Gastroesophageal sphincter (tissue), 4 donors: ENCODE measurements at places on chromosomes 11 and 22. TPM values are rescaled to one million over a fixed set of nuclear protein-coding genes. Genes with fewer than 3 reads are reported as not detected.

TRPM5 gene
- total RNA-seq, result not detected

OR10A5 gene
- not detected for total RNA-seq

CD3D gene
- total RNA-seq, result 1.7 TPM

MUC15 gene
- 0.93 TPM for total RNA-seq

CHST1 gene
- total RNA-seq, result 2.3 TPM

RAB3IL1 gene
- 11.5 TPM for total RNA-seq

TMEM132A gene
- total RNA-seq, result 3.2 TPM

TRIM22 gene
- total RNA-seq, result 50.4 TPM

- ATAC-seq, result no peak
These were observed 10.3 kb downstream of the PRDM10 start for GRCh38 chr11:129992161-129992944.

DNA sequence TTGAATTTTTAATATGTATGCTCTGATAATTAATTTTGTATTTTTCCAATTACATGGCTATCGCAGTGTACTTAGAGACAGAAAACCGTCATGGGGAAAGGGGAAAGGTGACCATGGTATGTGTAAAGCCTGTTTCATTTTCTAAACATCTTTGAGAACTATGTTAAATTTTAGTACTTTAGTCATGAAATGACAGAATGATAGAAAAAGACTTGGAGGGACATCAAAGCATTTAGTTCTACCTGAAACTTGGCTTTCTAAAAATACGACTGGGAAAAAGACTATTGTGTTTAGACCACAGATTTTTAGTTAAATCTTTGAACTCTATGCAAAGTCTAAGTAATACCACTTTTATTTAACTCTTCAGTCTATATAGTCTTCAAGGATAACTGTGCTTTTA, 54.1 kb downstream of the MAML2 start:
- ATAC-seq, result no peak

DNA sequence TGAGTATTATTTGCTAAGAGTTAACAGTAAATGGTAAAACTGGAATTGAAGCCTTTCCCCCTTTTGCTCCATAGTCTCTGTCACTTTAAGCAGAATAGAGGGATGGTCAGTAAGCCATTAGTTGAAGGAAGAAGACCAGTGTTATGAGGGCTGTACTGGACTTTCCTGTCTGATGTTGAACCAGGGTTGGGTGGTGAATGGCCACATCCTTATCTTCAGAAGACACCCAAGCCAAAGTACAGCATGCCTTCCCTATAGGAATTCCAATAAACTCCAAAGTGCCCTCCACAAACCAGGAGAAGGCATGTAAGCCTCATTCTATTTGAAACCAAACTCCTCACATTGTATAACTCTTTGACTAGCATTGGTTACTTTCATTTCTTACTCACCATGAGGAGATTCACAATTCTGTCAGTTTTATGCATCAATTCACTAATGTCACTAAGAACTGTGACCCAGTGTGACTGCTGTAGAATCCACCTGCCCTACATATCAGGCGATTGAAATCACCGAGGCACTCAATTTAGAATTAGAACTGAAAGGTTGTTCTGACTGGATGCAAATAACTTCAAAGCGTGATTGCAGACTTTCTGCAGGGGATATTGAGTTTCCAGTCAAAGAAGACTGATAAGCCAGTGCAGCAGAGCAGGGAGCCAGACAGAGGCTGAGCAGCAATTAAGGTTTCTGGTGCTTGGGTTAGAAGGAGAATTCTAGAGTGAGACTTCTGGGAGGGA, 107.1 kb upstream of the DDI1 start:
- ATAC-seq, result no peak

DNA sequence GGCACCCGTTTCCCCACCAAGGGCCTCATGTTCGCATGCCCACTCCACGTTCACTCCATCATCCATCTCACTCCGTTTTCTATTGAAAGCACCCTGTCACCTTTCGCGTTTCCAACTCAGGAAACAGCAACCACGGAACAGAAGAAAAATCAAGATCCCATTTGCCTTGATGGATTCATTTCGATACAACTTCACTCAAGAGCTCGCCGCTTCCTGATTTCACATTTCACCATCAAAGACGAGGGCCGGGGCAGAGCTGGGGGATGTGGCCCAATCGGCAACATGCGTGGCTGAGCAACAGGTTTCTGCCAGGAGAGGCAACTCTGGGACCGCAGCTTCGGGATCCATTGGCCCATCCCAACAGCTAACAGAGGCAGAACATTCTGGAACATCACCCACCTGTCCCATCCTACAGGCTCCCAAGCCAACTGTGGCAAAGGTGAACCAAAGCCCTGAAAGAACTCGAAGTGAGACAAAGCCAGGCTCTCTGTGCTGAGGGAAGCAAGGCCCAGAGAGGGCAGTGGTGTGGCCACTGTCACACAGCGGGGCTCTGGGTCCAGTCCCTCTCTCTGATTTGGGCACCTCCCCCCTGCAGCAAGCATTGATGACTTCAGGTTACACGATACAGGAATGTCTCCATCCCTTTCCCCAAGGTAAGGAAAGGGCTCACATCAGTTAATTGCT, 36.2 kb upstream of the CD5 start:
- no peak for ATAC-seq

DNA sequence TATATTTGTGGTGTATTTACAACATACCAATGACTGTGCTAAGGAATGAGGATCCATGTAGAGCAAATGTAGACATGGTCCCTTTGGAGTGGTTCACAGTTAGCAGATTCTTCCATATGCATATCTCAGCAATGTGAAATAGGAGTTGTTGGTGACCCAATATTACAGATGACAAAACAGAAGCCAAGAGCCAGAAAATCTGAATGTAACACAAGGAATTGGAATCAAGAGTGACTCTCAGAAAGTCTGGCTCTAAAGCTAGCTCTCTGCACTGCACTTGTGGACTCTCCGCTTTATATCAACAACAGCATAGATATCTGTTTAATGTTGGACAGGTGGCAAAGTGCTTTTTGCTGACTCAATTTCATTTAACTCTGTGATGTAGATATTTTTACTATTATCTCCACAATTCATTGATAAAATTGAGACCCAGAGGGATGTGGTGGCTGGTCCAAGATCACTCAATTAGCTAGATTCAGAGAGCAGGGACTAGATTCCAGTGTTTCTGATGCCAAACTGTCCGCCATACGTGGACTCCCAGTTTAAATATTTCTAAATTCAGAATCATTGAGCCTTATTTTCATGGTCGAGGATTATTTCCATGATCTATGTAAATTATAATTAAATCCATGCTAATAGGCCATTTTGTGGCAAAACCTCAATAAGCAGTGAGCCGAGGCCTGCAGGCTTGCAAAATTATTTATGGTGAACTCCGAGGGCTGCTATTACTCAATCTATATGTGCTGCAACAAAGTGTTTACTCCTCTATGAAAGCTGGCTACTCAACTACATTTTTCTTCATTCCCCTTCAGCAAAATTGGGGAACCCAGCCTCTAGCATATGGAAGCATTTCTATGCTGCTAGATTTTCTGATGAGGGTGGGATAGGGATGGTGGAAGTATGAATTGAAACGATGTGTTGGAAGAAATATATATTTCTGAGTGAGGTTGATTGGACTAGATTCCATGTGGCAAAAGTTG, 21.1 kb upstream of the TENM4 start:
- no peak for ATAC-seq

DNA sequence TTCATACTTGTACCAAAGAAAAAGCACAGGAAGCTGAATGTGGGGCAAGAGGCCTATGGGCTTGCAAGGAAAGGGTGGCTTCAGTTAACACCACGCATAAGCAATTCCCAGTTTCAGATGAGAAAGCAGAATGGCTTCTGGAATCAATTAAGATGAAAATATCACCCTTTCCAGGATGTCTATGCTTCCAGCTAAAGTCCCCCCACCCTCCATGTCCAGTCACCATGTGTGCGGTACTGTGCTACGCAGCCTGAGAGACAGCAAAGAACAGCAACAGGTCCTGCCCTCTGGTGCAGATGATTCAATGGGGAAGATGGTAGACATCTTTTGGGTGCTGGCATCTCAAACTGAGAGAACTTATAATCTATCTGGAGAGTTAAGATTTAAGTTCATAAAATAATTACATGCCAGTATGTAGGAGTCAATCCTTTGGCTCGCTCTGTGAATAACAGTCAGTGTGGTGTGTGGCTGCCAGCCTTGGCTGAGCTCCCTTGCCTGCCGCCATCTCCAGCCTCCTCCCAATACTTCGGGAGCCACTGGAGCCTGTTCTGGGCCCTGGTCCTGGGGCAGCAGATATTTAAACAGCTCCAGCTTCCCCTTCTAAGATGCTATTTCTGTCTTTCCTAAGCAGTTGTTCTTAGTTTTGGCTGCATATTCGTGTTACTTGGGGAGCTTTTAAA, 44.5 kb downstream of the ME3 start:
- no peak for ATAC-seq

GRCh38 chr11:72589802-72590761, 84.1 kb downstream of the PDE2A start:
- ATAC-seq, result peak; percentile 16

- no peak for ATAC-seq
These were observed 39.7 kb downstream of the IGLL5 start for GRCh38 chr22:22927196-22927887.

DNA sequence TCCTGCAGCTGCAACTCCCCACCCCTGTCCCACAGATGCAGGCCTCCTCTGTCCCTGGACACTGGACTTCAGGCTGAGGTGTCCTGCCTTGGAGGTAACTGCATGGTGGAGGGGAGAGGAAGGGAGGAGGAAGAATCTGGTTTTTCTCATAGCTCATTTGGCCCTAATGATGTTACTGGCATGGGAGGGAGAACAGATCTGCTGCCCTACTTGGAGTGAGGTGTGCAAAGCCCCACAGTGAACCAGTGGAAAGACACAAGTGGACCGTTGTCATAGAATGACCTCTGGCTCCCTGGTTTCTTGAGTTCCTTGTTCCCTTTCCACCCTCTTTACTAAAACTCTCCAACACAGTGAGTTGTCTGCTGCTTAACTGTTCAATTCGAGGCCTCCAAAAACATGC, 215.9 kb downstream of the BARX2 start:
- no peak for ATAC-seq

GRCh38 chr22:28962042-28962554, 78.7 kb downstream of the ZNRF3 start:
- no peak for ATAC-seq

DNA sequence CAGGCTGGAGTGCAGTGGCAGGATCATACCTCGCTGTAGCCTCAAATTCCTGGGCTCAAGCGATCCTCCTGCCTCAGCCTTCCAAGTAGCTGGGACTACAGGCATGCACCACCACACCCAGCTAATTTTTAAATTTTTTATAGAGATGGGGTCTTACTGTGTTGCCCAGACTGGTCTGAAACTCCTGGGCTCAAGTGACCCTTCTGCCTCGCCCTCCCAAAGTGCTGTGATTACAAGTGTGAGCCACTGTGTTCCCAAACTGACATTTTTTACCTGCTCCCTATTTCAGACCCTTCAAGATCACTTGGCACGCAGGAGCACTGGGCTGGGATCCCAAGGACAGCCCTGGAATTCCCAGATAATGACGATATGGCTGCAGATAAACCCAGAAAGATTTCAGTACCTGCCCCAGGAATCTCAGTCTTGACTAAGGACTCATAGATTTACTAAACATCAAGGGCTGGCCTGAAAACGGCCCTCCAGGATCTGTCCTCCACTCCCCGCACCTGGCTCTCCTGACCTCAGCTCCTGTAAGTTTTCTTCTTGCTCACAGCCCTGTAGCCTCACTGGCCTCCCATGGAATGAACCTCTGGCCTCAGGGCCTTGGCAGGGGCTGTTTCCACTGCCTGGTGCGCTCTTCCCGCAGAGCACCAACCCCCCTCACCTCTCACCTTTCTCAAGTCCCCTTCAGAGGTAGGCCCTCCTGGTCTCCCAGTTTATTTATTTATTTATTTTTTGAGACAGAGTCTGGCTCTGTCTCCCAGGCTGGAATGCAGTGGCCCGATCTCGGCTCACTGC, 3.6 kb upstream of the CSNK1E start:
- ATAC-seq, result no peak

DNA sequence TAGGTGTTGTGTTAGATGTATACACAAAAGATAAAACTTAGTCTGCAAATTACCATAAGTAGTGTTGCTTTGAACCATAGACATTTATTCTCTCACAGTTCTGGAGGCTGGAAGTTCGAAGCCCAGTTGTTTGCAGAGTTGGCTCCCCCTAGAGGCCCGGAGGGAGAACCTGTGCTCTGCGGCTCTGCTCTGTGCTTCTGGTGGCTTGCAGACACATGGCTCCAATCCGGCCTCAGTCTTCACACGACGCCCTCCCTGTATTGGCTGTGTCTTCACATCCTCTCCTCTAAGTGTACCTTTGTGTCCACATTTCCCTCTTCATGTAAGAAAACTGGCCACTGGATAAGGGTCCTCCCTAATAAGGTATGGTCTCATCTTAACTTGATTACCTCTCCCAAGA, 128.4 kb downstream of the OPCML start:
- ATAC-seq, result no peak

- ATAC-seq, result no peak
These were observed 178.6 kb downstream of the MIAT start for GRCh38 chr22:26835929-26836528.

DNA sequence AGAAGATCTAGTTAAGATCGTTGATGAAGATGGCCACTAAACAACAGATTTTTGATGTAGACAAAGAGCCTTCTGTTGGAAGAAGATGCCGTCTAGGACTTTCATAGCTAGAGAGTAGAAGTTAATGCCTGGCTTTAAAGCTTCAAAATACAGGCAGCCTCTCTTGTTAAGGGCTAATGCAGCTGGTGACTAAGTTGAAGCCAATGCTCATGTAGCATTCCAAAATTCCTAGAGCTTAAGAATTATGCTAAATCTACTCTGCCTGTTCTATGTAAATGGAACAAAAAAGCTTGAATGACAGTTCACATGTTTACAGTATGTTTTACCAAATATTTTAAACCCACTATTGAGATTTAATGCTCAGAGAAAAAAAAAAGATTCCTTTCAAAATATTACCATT, 492.6 kb downstream of the CNTN5 start:
- no peak for ATAC-seq

DNA sequence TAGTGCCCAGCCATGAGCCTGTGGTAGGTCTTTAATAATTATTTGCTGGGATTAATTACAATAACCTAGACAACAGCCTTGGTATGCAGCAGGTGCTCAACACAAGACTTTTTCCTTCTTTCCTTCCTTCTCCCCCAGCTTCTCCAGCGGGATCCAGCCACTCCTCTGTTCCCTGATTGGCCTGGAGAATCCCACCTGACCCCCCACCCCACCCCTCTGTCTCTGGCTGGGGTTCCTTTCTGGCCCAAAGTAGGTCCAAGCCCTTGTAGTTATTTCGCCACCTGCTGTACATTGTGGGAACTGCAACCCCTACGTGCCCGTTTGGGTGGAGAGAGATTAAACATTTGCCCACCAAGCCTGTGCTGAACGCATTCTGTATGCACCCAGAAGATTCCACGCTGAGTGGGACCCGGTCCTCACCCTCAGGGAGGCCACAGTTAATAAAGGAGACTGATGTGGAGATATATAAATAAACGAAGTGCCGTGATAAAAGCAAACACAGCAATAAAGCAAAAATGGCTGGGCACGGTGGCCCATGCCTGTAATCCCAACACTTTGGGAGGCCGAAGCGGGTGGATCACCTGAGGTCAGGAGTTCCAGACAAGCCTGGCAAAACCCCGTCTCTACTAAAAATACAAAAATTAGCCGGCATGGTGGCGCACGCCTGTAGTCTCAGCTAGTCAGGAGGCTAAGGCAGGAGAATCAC, 32.1 kb upstream of the DGKZ start:
- ATAC-seq, result peak; percentile 59
